ENCODE measurements at places on chromosomes 5 and 9.

- no peak for DNase-seq
Measured at GRCh38 chr9:20620650-20621470, 1.4 kb downstream of the MLLT3 start.

DNA sequence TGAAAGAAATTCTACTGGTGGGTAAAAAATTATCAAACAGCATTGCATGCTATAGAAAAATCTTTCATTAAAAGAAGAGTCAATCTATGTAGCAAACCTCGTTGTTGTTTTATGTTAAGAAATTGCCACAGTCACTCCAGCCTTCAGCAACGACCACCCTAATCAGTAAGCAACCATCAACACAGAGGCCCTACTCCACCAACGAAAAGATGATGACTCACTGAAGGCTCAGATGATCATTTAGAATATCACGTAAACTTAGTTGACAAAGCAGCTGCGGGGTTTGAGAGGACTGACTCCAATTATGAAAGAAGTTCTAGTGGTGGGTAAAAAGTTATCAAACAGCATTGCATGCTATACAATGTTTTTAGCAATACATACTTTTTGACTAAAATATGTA is 242.6 kb downstream of the DRD1 start:
- DNase-seq: no peak

DNA sequence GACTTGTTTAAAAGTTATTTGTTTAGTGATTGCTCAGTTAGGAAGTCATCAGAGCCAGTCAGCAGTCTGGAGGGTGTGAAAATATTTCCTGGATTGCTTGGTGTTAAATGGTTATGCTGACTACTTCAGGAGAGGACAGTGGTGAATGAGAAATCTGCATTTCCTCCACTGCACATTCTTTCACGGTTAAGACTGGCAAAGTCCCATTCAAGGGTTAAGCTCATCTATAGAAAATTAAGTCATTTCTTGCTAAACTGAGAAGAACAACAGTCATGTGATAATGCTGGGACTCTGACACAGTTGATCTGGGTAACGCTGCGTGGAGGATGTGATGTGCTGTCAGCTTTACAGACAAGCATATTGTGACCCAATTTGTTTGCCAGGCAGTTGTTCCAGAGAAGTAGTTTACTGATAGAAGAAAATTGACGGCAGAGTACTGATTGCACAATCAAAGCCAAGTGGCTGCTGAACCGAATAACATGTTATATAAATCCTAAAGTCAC is 80.4 kb downstream of the GRAMD2B start:
- DNase-seq: no peak

DNA sequence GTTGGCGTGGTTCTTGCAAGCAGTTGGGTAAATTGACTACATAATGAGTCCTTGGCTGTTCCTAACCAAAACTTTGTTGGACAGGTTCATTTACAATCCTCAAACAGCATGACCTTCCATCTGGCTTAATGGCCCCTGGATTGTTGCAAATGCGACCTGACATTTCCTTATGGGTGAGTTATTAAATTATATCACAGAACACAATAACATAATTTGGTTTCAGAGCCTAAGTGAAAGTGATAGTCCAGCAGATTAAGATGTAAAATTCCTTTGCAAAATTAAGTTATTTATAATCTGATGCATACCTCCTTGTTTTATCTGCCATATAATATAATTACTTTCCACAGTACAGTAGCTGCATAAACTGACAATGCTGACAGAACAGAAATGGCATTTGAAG is 224.4 kb downstream of the TUSC1 start:
- DNase-seq: no peak

- no peak for DNase-seq
Measured at GRCh38 chr5:140986117-140986521, 19.8 kb downstream of the PCDHAC2 start.

DNA sequence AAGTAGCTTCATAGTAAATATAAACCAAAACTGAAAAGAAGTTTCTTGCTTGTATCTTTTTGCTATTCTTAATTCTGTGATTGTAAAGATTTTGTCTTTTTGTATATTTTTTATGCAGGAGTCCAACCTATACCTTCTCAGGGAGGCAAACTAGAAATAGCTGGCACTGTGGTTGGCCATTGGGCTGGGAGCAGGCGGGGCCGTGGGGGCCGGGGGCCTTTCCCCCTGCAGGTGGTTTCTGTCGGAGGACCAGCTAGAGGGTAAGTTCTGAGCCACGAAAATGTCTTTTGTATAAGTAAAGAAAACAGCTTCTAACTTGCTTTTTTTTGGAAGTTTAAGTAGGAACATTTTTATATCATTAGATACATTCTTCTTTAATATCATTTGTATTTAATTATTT is 15.4 kb upstream of the PHF2 start:
- DNase-seq: no peak

- DNase-seq: no peak
Measured at GRCh38 chr5:39113354-39113953, 39.3 kb upstream of the RICTOR start.

DNA sequence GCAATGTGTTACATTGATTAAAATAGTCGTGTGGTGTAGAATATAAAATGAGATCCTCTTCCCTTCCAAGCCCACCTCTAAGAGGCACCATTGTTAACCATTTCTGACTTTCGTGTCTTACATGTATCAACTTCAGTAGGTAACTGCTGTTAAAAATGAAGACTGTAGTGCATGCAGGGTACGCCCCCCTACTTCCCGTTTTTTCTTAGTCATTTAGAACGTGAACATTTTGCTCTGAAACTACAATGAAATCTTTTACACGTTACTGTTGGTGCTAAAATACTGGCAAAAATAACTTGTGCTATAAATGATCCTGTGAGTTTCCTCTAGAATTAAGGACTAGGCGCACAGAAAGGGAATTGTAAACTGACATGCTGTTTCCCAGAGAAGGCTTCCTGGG is 41.5 kb downstream of the WNK2 start:
- no peak for DNase-seq

GRCh38 chr5:179485845-179486575 is 64.3 kb upstream of the RUFY1 start:
- DNase-seq: no peak

- no peak for DNase-seq
Measured at GRCh38 chr5:26761045-26761444, 277.3 kb downstream of the CDH9 start.

DNA sequence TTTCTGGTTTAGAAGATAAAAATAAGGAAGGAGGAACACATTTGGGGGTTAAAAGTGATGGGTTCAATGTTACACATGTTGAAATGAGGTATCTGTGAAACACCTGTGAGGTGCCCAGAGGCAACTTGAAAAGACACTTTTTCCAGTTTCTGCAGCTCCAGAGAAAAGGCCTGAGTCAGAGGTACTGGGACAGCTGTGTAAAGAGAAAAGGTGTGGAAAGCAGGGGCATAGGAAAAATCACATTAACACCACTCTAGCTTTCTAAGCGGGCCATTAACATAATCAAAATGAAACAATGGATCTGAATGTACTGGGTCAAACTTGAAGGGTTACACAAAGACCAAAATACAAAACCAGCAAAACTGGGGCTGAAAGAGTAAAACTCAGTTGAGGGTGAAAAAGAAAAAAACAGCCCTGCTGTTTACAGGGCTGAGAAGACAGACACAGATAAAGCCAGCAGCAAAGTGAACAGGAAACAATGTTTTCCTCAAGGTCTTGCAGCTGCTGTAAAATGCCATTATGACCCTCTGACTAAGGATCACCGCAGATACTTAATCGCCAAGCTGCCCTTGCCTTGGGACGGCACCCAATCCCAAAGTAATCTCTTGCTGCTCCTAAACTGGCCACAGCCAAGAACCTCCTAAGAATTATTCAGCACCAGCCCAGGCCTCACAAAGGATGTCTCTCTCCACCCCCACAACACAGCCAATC is 104.7 kb downstream of the DROSHA start:
- DNase-seq: no peak

- no peak for DNase-seq
Measured at GRCh38 chr5:118522626-118523025, 465.7 kb downstream of the DTWD2 start.

- no peak for DNase-seq
Measured at GRCh38 chr5:169922474-169922873, 57.8 kb downstream of the INSYN2B start.

- DNase-seq: no peak
Measured at GRCh38 chr9:77975806-77976205, 55.8 kb downstream of the GNAQ start.

DNA sequence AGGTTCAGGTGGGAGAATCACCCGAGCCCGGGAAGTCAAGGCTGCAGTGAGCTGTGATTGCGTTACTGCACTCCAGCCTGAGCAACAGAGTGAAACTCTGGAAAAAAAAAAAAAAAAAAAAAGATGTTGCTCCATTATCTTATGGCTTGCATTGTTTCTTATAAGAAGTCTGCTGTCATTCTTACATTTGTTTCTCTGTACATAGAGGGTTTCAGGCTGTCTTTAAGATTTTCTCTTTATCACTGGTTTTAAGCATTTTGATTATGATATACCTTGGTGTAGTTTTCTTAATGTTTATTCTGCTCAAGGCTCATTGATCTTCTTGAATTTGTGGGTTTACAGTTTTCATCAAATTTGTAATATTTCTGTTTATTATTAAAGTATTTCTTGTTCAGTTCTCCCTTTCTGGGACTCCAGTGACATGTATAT is 35.2 kb downstream of the MVB12B start:
- DNase-seq: no peak

- no peak for DNase-seq
Measured at GRCh38 chr5:80143491-80143890, 108.3 kb downstream of the THBS4 start.

GRCh38 chr9:126677188-126678084 is 63.7 kb downstream of the LMX1B start:
- no peak for DNase-seq

GRCh38 chr5:75668445-75668844 is 48.8 kb downstream of the POC5 start:
- DNase-seq: no peak

DNA sequence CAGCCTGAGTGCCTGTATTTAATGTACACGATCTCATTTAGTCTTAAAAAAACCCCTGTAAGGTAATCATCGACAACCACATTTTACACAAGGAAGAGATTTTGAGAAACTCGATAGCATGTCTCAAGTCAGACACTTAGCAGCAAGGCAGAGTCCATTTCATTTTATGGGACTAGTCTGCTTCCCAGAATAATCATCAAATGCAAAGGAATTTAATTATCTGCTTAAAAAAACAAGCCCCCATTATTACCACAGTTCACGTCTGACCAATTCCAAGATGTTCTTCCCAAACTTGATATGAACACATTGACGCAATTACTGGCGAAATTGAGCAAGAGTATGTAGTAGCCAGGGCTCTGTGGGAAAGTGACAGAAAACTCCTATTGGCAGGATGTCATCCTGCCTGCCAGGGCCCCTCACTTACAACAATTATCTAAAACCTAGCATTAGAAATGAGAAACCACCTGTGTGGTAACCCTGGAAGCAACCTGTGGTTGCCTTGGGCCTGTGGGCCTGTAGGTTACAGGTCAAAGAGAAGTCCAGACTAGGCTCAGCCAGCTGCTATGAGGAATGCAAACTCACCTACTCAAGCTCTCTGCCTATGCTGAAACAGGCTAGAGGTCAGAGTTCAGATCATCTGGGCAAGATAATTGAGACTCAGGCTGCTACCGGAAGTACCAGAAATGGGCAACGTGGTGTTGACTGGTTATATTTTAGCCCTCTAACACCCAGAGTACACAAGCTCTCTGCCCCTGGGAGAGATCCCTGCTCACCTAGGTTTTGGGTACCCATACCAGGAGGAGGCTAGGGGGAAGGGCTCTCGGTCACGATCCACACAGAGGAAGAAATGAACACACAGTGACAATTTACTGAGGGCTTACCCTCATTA is 1.6 kb downstream of the B4GALT1 start:
- DNase-seq: no peak

DNA sequence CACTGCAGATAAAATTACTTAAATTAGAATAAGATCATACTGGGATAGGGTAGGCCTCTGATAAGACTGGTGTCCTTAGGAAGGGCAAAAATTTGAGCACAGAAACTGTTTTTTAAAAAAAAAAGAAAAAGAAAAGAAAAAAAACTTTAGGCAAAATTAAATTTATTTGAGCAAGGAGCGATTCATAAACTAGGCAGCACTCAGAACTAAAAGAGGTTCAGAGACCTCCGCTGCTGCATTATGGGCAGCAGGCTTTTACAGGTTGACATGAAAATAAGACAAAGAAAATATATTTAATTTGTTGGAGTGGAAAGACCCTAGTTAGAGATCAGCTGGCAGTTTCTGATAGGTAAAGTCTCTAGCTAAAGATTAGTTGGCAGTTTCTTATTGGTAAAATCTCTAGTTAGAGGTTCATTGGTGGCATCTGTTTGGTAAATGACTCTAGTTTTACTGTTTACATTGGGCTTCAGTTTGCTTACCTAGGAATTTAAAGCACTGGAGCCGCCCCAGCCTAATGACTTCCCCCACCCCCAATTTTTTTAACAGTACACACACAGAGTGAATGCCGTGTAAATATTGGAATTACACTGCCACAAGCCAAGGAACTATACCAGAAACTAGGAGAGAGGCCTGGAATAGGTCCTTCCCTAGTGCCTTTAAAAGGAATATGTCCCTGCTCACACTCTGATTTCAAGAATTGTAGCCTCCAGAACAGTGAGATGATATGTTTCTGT is 4.5 kb upstream of the PLPP6 start:
- no peak for DNase-seq

DNA sequence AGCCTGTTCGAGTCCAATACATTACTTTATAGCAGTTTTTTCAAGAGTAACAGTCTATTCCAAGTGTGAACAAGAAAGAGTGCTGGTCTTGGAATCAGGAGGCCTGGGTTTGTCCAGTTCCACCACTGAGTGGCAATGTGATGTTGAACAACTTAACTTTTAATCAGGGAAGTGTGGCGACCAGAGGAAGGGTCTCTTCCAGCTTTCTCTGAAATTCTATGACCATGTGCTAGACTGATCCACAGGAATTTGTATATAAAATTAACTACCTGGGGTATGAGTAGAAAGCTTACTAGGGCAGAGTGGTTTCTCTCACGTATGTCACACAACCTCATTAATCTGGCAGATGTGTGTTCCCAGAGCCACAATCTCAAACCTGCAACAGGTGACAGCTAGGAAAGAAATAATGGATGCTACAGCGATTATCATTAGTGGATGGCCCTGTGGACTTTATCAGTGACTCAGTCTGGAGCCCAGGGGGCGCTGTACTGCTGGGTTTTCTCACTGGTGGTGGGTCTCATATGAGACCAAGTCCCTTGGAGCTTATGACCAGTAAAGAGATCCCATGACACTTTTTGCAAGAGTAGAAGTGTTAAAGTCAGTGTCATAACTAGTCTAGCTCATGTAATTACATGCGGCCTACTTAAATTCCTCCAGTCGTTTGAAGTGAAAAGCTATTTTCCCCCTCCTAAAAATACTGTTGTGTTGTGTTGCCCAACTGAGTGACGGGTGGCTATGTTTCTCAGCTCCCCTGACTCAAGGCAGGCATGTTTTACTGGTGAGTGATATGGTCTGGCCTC is 116.5 kb downstream of the GDNF start:
- DNase-seq: peak; percentile 8

DNA sequence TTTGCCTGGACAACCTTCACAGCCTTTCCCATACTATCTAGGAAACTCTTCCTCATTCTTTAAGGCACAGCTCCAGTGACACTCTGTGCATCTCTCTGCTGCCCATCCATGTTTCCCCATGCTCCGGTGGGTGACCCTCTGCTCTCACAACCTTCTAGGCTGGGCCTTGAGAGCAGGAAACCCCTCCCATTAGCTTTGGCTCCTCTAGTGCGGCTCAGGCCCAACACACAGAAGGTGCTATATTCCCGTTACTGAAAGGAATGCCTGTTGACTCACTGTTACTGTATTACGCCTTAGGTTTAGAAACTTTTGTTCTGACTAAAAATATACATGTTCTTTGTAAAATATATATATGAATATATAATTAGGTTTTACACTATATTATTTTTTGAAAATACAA is 8.1 kb upstream of the CCL28 start:
- no peak for DNase-seq

GRCh38 chr5:129716235-129716634 is 31.7 kb upstream of the MINAR2 start:
- no peak for DNase-seq

All from Jurkat, Clone E6-1 (cell line).